ENCODE measurements at places on chromosomes 7 and 10.

- DNase-seq: no peak
Observed at GRCh38 chr7:70506434-70506833, 625.5 kb upstream of the GALNT17 start.

DNA sequence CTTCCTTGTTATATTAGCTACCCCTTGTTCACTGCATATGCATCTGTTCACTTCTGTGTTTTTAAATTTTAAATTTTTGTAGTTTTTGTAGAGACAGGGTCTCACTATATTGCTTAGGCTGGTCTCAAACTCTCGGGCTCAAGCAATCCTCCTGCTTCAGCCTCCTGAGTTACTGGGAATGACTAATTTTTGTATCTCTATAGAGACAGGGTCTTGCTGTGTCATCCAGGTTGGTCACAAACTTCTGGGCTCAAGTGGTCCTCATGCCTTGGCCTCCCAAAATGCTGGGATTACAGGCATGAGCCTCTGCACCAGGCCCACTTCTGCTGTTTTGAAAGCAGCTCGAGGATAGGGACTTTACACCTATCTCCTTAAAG lies 64.6 kb downstream of the PRTFDC1 start:
- DNase-seq: no peak

DNA sequence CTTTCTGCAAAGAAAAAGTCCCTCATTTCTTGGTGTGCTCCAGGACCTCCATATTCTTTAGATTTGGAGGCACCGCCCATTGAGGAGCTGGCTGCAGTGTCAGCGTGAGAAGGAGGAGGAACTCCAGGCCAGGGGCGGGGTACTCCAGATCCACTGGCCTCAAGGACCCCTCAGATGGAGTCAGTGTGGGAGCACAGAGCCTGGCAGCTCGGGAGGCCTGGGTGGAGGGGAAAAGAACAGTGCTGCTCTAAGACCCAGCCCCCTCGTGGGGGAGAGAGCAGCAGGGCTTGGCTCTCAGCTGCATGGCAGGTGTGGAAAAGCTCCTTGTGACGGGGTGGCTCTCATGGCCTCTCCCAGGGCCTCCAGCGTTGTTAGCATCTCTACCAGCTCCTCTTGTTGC lies 70.5 kb downstream of the ITGB1 start:
- DNase-seq: no peak

GRCh38 chr10:2556883-2557282 lies 510.5 kb upstream of the PFKP start:
- no peak for DNase-seq

- DNase-seq: no peak
Observed at GRCh38 chr10:63084690-63085382, 48.3 kb upstream of the NRBF2 start.

DNA sequence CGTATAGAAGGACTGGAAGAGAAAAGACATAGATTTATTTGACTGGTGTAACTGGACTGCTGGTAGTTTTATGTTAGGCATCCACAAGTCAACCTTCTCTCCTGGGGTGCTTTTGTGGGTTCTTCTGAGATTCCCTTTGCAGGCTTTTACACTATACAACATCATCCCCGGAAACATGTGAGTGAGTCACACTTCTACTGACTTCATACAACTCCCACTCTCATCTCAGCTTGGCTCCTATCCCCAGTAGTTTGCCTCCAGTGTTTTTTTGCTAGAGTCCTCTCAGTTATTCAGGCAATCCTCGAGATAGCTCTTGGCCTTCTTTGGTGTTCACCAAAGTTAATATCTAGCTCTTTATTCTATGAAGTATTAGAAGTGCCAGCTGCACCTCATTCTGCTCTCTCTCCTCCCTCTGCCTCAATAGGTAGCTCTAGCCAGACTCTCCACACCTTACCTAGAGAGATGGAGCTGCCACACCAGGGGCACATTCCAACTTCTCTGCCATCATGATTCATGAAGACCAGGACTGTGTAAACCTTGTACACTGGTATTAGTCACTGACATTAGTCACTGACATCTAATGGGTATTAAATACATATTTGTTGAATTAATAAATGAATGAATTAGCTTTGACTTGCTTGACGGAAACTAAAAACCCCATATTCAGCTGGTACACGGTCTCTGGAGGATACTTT lies 281.9 kb downstream of the PPP1R3A start:
- DNase-seq: no peak

Measured in natural killer cell treated with Interleukin-12 subunit alpha and Interleukin-12 subunit beta and Interleukin-15 and Interleukin-18, amount 100 ng/mL, for 72 hours (primary cell).